ENCODE measurements at places on chromosomes 3 and 15. TPM values are rescaled to one million over a fixed set of nuclear protein-coding genes. Genes with fewer than 3 reads are reported as not detected.
A peak's percentile ranks its signal among the peaks of the same experiment; 100 is the strongest.

Gene FAM240A
- total RNA-seq = not detected

DNA sequence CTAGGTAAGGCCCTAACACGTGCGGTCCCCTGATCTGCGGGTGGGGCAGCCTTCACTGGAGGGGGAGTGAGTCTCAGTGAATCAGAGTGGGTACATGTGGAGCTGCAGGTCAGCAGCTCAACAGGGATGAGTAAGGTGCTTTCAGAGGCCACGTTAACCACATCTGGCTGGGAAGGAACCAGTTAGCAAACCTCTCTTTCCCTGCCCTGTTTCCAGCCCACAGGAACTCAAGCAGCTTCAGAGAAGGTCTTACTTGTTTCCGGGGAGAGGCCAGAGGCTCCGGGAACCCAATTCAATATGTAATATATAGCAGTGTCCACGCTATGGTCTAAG lies 175.3 kb downstream of the XXYLT1 start:
- DNase-seq = peak; percentile 31

Gene CLRN1
- not detected for total RNA-seq

DNA sequence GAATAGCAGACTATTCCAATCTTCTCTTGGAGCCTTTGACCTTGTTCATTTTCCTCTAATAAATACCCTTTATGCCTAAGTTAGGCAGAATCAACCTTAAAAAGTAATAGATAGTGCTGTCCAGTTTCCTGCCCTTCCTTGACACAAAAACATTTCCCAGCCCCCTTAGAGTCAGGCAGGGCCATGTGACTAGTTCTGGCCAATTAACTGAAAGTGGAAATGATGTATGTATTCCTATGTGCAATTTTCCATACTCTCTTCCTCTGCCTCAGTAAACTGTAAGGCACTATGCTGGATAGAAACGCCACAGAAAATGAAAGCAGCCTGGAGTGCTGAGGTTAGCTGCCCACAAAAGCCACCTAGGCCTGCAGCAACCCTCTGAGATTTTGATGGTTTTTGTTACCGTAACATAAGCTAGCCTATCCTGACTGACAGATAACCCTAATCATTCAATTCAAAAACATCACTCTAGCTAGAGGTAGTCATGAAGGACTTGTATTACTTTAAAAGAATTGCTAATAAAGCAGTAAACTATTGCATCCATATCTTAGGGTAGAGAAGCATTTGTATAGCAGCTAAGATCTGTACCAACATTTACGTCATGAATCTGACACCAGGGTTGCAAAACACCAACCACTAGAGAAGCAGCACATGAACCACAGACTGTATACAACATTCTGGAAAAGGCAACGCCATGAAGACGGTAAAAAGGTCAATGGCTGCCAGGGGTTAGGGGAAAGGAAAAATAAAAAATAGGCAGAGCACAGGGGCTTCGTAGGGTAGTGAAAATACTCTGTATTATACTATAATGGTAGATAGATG lies 112.9 kb downstream of the ULK4 start:
- DNase-seq = no peak

- no peak for DNase-seq
These were observed 66.1 kb upstream of the DLG1 start for GRCh38 chr3:197364410-197365071.

Gene ADAMTSL3
- 10.5 TPM for total RNA-seq

DNA sequence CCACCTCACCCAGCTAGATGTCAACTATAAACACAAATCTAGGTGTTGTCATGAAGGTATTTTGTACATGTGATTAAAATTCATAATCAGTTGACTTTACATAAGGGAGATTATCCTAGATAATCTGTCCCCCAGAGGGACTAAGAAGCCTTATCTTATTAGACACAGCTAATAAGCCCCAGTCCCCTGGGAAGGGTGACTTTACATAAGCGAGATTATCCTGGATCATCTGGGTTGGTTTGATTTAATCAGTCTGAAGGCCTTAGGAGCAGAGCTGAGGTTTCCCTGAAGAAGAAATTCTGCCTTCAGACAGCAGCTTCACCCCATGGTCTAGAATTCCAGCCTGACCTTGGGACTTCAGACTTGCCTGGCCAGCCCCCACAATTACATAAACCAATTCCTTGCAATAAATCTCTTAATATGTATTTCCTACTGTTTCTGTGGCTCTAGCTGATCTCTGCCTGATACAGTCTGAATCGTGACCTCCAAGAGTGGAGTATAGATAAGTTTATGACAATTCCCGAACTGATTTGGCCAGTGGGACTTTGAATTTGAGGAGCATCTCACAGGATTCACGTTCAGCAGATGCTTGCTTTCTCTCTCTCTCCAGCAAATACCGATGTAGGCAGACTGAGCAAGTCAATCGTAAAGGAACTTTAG lies 66.5 kb downstream of the MRPL46 start:
- DNase-seq = no peak

Gene TERC
- 1.5 TPM for total RNA-seq

- no peak for DNase-seq
These were observed 280.0 kb downstream of the IGSF11 start for GRCh38 chr3:118754406-118755252.

DNA sequence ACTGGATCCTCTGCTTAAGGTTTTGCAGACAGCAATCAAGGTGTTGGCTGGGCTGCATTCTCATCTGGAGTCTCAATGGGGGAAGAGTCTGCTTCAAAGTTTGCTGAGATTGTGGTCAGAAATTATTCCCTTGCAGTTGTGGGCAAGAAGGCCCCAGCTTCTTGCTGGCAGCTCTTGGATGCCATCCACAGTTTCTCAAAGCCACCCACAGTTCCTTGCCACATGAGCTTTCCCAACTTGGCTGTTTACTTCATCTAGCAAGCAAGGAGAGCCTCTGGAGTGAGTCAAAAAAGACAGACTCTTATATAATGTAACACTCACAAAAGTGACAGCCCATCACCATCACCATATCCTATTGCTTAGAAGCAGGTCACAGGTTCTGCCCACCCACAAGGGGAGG lies 62.1 kb upstream of the ABHD2 start:
- no peak for DNase-seq
